H1 (cell line): ENCODE measurements at places on chromosomes 11 and 22.

DNA sequence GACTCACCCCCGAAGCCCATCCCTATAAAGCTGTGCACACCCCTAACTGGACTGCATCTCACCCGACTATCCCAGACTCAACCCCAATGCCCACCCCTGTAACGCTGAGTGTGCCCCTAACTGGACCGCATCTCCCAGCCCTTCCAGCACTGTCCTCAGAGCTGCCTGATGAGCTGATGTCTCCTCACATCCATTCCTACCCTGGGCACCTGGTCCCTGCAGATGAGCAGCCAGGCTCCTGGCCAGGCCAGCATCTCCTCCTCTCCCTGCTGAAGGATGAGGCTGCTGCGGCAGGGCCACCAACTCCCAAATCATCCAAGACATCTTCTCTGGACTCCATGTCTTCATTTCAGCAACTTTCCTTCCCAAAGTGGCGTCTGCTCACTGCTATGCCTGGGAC lies 332.1 kb downstream of the CTTN start:
- no peak for DNase-seq

DNA sequence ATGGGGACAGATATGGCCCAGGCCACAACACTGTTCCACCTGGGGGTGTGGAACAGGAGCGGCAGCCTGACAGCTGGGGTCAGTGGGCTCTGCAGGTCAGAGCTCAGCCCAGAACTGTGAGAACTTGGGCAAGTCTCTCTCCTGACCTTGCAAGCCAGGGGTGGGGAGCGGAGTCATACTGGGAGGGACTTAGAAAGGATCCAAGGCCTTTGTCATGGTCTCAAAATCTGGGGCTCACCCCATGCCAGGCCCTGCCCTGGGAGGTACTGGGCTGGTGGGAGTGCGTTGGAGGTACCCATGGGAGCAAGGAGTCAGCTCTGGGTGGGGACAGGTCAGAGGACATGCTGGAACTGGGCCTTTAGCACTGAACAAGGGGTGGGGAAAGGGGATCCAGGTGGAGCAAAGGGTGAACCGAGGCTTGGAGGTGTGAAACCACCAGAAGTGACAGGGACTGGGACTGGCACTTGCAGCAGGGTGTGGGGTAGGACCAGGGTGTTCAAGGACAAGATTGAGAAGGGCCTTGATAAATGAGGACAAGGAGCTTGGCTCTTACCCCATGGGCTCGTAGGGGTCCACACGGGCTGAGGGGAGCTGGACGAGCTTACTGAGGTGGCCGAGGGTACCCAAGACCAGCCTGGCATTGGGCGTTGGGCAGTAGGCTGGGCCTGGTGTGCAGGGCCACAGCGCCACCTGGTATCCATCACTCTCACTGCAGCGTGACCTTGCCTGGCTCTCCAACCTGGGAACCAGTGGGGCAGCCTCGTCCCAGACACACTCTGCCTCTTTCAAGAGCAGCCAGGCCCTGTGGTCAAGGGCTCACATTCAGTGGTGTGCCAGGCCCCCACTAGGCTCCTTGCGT lies 7.4 kb upstream of the PMM1 start:
- peak; percentile 87 for DNase-seq

- DNase-seq = no peak
These were observed 419.7 kb upstream of the CNTN5 start for GRCh38 chr11:98600786-98601773.

- no peak for DNase-seq
These were observed 3.4 kb upstream of the WBP2NL start for GRCh38 chr22:41995211-41995610.

DNA sequence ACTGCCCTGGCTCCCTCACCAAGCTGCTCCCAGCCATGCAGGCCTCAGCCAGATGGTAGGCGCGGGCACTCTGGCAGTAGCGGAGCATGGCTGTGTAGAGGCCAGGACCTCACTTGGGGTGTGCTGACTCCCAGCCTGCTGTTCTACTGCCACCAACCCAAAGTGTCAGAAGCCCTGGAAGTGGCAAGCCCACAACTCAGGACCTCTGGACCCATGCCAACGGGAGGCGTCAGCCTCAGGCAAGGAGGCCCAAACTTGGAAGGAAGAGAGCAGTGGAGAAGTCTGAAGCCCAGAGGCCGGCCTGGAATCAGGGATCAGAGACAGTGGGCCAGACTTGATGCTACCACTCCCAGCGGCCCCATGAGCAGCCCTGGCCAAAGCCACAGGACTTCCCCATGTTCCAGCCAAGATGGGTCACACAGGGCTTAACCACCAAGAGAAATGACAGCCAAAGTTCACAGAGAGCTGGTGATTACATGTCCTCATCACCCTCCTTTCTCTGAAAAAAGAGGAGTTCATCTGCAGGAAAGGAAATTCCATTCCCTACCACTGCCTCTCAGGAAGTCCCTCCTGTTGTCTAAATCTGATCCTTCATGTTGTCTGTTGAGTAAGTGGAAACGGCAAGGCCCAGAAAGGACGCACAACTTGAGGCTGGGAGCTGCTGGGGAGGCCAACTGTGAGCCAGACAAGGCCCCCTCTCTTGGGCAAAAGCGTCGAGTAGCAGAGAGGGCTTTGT lies 4.4 kb downstream of the ARRB1 start:
- DNase-seq = no peak

DNA sequence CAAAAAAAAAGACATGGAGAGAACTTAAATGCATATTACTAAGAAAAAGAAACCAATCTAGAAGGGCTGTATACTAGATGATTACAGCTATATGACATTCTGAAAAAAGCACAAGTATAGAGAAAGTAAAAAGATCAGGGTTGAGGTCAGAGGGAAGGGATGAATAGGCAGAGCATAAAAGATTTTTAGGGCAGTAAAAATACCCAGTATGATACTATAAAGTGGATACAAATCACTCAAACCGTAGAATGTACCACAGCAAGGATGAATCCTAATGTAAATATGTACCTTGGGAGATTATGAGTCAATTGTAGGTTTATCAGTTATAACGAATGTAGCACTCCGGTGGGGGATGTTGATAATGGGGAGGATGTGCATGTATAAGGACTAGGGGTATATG lies 29.4 kb upstream of the SMCO4 start:
- DNase-seq = no peak

DNA sequence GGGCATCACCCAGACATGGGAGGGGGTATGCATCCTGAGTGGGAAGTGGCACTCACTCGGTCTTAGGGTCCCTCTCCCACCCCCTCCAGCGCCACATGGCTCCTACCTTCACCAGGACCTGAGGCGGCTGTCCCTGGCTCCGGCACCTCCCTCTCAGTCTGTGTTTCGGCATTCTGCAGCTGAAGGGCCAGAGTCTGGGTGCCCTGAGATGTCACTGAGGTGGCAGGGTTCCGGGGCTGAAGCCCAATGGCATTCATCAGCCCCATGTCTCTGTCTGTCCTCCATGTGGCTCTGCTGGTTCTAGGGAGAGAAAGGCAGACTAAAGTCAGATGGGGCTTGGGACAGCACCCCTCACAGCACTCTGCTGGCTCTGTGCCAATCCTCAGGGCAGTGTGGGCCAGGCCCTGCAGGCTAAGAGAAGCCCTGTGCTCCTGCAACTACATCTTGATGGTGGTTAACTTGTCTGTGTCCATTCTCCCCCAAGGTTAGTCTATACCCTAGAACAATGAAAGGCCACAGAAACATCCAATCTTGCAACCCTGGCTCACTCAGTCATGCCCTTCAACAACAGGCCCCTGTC lies 16.9 kb upstream of the CHRM4 start:
- DNase-seq = no peak

GRCh38 chr22:23388517-23388890 lies 191.6 kb downstream of the IGLL1 start:
- DNase-seq = no peak

- no peak for DNase-seq
These were observed 11.1 kb upstream of the MS4A2 start for GRCh38 chr11:60077216-60077817.

GRCh38 chr11:7969756-7970646 lies 4.8 kb upstream of the NLRP10 start:
- DNase-seq = peak; percentile 21

GRCh38 chr11:58135171-58135570 lies 9.8 kb upstream of the OR9I1 start:
- no peak for DNase-seq

GRCh38 chr11:107713009-107713408 lies 1.2 kb upstream of the SLN start:
- no peak for DNase-seq

GRCh38 chr11:76005756-76006155 lies 190.7 kb downstream of the UVRAG start:
- DNase-seq = no peak

DNA sequence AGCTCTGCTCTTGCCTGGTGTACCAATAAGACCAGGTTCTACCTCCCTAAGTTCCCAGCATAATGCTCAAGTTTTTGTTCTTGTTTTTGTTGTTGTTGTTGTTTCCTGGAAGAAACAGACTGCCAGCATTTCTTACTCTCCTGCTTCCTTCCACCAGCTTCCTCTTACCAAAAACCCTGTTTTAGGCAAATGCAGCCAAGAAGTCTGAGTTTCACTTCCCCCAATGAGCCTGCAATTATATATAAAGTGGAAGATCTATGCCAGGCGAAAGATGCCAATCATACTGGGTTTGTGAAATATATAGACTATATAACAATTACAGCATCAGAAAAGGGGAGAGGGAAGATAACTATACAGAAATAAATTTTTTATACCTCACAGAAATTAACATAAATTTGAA lies 931.5 kb upstream of the FAT3 start:
- DNase-seq = no peak

DNA sequence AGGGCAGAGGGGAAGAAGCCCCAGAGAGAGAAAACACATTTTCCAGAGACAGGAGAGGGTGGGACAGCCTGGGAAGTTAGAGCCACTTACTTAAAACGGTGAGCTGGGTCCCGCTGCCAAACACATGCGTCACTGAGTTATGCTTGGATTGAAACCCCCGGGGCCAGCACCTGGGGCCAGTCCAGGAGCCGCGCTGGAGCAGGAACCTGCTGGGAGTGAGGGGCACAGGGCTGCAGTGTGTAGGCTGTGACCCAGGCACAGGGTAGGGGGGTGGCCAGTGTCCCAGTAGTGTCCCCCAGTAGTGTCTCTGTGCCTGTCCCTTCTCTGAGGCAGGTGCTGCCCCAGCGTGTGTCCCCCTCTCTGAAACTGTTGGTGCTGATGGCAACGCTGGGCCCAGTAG lies 5.2 kb downstream of the IGLL1 start:
- no peak for DNase-seq

DNA sequence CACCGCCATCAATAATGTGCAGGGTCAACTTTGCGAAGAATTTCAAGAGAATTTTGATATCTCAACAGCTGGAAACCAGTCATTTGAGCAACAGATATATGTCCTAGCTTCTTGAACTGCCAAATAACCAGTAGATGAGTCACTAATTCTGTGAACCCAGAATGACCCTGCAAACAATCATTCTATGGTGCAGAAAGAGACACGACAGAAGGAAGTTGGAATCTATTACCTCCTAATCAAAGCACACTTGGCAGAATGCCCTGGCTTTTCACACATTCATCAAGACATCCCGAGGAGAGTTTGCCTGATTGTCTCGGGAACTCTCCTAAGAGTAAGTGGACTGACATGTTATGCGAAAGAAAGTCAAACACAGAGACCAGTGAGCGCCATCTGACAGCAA lies 621.1 kb downstream of the OPCML start:
- no peak for DNase-seq
